ENCODE measurements at places on chromosomes 7 and 10.

- DNase-seq = no peak
Observed at GRCh38 chr7:79810916-79811315, 323.7 kb upstream of the GNAI1 start.

DNA sequence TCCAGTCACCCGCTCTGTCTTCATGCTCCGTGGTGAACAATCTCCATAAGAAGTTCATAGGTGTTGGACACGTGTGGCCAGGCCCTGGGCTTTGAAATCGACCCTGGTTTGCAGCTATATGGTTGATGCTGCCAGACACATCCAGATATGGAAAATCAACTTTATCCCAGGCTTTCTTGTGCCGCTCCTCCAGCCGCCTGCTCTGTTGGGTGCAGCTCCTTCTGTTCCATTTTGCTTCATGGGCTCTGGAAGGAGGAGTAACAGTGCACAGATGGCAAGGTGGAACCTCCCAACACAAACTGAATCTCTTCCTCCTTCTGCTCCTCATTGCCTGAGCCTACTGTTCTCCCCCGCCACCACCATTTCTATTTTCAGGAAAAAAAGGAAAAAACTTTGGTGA lies 44.7 kb downstream of the THNSL1 start:
- DNase-seq = no peak

DNA sequence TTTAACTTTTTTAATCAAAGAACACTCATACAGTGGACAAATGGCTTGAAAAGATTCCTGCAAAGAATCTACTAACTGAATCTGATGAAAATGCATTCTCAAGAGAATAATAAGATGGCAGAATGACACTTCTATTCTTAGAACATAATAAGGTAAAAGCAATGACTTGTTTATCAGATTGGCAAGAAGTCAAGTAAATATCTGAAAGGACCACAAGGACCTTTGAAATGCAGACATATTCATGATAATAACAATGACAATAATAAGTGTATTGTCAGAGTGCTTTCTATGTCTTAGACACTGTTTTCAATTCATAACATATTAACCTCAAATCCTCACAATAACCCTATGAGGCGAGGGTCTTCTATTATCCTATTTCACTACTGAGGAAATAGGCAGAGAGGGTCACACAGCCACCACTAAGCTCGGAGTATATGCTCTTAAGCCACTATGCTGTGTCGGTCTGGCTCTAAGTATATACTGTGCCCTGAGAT lies 10.6 kb downstream of the HACD1 start:
- no peak for DNase-seq

- DNase-seq = no peak
Observed at GRCh38 chr10:128563387-128563786, 437.2 kb upstream of the MKI67 start.

DNA sequence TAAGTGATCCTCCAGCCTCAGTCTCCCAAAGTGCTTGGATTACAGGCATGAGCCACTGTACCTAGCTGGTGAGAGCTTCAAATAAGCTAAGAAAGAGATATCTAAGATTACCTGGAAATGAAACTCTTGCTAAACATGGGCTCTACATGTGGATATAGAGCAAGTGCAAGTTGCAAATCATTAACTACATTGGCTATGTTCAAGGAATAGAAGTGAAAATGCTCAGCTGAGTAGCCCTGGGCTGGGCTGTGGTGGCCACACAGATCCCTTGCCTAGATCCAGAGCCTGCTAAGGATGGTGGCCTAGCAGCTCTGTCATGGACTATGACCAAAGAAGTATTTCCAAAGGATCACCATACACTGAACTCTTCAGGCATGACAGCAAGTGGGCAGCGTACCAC lies 209.3 kb downstream of the PLXNA4 start:
- DNase-seq = no peak

GRCh38 chr10:79361726-79362397 lies 14.6 kb downstream of the PPIF start:
- no peak for DNase-seq

- no peak for DNase-seq
Observed at GRCh38 chr10:126702181-126702580, 31.7 kb upstream of the C10orf90 start.

- DNase-seq = no peak
Observed at GRCh38 chr10:24150853-24151252, 58.1 kb upstream of the KIAA1217 start.

GRCh38 chr10:124179308-124180043 lies 86.1 kb upstream of the CHST15 start:
- DNase-seq = no peak

GRCh38 chr10:20993389-20993788 lies 96.3 kb upstream of the NEBL start:
- DNase-seq = no peak

GRCh38 chr10:75765789-75766096 lies 334.3 kb downstream of the LRMDA start:
- DNase-seq = no peak

GRCh38 chr7:129213828-129214227 lies 11.0 kb upstream of the AHCYL2 start:
- DNase-seq = peak; percentile 93

- DNase-seq = peak; percentile 10
Observed at GRCh38 chr7:132518102-132518838, 58.0 kb downstream of the PLXNA4 start.

GRCh38 chr7:113486548-113486947 lies 368.2 kb upstream of the SMIM30 start:
- DNase-seq = no peak

DNA sequence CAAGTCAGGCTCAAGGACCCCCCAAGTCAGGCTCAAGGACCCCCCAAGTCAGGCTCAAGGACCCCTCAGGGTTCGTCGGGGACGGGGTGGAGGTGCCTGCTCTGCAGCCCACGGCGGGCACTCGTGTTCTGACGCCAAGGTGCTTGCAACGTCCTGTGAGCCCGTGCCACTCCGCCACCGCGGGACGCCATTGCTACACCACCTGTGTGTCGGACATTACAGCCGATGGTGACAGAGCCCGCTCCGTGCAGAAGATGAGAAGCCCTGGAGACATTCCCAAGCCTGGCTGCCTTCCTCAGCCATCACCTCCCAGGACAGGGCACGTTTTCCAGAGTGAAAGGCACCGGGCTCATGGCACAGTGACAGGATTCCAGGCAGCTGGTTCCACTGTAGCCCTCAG lies 97.7 kb upstream of the DNAAF5 start:
- no peak for DNase-seq

DNA sequence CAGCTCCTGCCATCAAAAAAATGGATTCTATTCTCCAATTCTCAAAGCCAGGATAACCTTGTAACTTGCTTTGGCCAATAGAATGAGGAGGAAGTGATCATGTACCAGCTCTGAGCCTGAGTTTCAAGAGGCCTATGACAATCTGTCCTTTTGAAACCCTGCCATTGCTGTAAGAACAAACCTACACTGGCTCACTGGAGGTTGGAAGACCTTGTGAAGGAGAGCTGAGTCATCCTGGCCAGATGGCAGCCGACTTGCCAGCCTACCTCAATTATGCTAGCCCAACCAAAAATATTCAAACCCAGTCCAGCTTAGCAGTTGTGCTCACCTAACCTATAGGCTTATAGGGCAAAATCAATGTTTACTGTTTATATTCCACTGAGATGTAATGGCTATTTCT lies 93.0 kb downstream of the HGF start:
- no peak for DNase-seq

GRCh38 chr7:99579956-99580777 lies 17.9 kb upstream of the TMEM225B start:
- DNase-seq = peak; percentile 24
